ENCODE measurements at places on chromosomes 5 and 9.

- peak; percentile 34 for DNase-seq
Observed at GRCh38 chr5:157689942-157690689, 18.8 kb downstream of the C5orf52 start.

DNA sequence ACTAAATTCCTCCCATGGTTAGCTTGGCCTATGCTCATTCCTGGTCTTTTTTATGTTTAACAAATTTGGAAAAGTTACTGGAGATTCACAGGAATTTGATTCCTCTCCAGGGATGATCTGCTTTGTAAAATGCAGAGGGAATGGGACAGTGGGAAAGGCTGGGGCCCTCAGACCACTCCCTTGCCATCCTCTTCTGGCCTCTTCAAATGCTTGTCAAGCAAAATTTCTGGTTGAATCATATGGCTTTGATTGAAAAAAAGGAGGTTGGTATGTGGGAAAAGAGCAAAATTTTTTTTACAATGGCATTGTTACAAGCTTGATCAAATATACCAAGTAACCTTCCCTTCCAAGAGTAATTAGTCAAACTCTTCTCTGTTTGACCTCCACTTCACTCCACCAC lies 225.1 kb downstream of the PIK3R1 start:
- DNase-seq = no peak

GRCh38 chr5:60521376-60522291 lies 178.3 kb downstream of the DEPDC1B start:
- no peak for DNase-seq

GRCh38 chr9:106588626-106589025 lies 274.3 kb upstream of the ZNF462 start:
- no peak for DNase-seq

- no peak for DNase-seq
Observed at GRCh38 chr5:149426931-149427330, 47.8 kb upstream of the IL17B start.

- no peak for DNase-seq
Observed at GRCh38 chr5:141821430-141821925, 56.7 kb downstream of the PCDH1 start.

DNA sequence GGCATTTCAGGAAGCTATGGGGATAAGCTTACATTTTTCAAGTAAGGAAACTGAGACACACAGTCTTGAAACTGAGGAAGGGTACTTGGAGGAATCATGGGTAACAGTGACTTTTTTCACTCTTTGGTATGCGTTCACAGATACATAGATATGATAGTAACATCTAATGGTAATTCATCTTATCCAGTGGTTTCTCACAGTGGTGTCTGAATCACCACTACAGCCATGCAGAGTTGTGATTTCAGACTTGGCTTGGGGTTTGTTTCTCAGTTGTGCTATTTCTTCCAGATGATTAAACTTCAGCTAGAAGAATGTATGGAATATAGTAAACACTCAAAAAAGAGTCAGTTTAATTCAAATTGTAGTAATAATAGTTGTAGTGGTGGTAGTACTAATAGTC lies 239.1 kb upstream of the NUDT12 start:
- no peak for DNase-seq

- DNase-seq = peak; percentile 86
Observed at GRCh38 chr5:151213803-151214613, 9.9 kb downstream of the CCDC69 start.

DNA sequence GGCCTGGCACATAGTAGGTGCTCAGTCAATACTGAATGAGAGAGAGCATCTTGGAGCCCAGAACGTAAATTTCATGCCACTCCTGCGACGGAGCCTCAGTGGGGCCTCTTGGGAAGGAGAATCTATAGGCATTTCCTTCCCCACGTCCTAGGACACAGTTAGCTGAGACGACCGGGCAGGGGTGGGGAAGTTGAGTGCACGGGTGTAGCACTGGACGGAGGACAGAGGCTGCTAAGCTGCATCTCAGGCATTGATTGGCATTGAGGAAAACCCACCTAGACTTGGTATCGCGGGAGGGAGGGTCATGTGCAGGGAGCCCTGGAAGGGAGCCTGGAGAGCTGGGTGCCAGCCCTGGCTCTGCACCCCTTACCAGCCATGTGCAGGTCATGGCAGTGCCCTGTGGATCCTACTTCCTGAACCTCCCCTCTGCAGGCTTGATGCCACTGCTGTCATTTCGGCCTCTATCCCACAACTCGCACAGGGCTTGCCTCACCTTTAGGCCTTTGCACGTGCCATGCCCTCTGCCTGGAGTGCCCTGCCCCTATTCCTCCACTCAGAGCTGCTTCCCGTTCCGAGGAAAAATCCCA lies 25.6 kb downstream of the NEK6 start:
- DNase-seq = no peak

DNA sequence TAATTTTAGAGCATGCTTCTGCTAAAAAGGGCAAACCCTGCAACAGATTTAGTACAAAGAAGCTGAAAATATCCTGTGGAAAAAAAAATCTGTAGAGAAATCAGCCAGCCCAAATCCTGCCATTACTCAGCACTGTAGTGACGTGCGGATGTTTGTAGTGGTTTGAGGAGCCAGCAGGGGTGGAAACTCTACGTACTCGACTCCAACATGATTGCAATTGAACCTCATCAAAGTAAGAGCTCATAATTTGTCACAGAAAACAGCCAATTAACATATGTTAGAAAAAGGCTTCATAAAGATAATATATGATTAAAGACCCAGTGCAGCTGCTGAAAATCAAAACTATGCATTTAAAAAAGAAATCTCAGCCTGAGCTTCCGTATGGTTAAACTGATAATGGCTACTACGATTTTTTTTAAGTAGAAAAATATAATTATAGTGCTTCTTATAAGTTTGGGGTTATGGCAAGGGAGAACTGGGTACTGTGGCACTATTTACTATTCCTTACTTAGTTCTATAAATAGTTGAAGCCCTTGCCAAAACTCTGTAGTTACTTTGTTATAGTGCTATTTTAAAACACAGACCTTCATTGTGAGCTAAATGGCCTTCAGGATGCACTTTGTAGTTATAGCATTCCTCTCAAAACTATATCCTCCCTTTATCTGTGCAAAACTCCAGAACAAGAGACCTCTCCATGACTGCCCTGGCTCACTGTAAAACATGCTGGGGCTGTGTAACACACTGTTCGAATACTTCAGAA lies 49.4 kb downstream of the MEF2C start:
- no peak for DNase-seq

DNA sequence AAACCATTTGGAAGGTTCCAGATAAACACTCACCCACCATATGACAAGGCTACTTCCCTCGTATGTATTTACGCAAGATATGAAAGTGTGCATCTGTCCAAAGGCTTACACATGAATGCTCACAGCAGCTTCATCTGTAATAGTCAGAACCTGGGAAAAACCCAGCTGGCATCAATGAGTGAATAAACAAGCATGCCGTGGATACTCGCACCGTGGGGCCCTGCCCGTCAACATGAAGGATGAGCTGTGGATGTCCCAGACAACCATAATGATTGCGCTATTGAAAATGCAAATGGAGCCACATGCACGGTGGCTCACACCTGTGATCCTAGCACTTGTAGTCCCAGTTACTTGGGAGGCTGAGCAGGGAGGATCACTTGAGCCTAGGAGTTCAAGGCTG lies 60.6 kb upstream of the FCN1 start:
- DNase-seq = no peak

DNA sequence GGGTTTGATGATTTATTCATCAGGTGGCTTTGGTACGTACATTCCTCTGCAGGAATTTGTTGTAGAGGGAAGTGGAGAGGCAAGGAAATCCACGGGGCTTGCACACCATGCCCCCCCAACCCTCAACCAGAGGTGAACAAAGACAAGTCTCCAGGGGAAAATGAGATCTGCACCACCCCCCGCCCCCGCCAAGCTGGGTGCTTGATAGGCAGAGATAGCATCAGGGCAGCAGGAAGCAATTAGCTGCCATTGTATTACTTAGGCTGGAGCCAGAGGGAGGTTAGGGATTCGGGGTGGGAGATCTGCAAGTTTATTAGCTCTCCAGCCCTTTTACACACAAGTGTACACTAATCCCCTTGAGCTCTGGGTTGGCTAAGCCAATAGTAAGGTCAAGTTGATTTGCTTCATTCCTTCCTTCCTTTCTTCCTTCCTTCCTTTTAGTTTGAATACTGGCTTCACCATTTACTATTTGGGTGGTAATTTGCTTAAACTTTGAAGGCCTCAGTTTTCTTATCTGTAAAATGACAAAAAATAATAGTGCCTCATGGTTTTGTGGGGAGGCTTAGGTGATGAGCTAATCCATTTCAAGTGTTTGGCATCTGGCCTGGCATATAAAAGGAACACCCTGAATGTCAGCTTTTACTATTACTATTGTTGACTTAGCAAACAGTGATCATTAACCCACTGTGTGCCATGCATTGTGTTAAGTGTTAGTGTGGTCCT lies 34.1 kb downstream of the SPRY4 start:
- DNase-seq = no peak

GRCh38 chr9:82934949-82935348 lies 128.0 kb downstream of the RASEF start:
- no peak for DNase-seq

- no peak for DNase-seq
Observed at GRCh38 chr5:9066349-9066748, 479.5 kb downstream of the SEMA5A start.
